ENCODE measurements at places on chromosomes 11 and 22.

DNA sequence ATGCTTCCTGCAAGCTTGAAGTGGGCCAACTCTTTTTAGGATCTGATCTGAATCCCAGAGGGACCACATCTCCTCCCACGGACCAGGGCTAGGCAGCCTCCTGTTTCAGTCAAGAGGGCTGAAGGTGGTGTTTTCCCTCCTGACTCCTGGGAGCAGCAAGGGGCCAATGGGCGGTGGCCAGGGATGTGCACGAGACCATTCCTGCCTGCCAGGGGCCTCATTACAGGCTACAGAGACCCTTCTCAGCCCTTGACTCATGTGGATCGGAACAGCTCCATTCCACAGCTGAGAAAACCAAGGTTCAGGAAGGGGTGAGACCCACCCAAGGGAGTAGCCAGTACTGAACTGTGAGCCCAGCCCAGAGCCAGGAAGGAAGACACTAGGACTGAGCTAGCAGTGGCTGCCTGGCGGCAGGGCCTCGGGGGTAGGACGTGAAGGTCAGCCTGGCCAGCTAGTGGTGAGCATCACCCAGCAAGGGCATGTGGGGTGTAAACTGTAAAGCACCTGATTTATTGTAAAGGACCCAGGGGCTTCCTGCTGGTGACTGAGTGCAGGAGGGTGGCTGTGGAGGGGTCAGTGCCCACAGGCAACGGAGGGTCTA lies 3.4 kb upstream of the P2RY6 start:
- DNase-seq, result no peak

DNA sequence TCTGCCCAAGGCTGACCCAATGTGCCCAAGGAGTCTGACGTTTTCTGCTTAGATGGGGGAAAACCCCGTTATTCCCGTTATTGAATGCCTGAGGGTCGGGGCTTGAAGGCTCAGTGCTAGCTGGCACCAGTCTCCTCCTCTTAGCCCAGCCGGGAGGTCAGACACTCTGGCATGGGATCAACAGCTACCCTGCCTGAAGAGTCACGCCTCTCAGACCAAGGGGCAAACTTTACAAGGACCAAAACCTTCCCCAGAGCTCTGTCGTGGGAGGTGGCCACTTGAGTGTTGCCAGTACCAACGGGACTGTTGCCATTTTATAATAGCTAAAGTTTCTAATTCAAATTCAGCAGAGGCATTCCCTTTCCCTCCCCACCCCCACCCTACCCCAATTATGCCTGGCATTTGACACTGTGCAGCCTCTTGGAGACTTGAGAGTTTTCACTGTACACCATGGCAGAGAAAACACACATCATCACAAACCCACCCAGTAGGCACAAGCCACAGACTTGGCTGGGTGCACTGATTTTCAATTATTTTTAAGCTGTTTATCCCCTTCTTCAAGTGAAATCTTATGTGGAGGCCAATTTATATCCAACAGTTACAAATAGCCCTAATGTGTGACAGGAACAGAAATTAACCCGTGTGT lies 137.5 kb upstream of the SYT13 start:
- no peak for DNase-seq

- DNase-seq, result no peak
Measured at GRCh38 chr11:72144807-72145565, 9.5 kb downstream of the FOLR3 start.

GRCh38 chr22:23713696-23714595 lies 23.1 kb downstream of the RGL4 start:
- no peak for DNase-seq

GRCh38 chr11:113532697-113533424 lies 57.7 kb upstream of the DRD2 start:
- no peak for DNase-seq

Data from cortex of kidney (tissue), 1 donor.